GM13977 (cell line): ENCODE measurements at places on chromosomes 2 and 18.

DNA sequence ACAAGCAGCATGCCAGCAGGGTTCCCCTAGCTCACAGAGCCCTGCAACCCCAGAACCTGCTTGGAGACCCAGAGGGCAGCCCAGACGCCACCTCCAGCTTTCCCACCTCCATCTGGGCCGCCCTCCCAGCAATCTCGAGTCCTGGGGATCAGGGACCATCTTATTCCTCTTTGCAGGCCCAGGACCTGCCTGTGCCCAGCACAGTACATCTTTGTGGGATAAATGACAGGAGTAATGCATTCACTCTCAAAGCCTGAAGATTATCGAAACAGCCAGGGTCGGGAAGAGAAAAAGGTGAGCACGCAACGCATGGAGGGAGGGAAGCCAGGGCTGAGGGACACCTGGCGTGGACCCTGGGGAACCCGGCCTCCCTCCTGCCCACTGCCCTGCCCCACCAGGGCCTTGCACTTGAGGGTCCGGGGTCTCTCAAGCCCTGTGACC is 144.1 kb downstream of the NDUFA10 start:
- DNase-seq: no peak

DNA sequence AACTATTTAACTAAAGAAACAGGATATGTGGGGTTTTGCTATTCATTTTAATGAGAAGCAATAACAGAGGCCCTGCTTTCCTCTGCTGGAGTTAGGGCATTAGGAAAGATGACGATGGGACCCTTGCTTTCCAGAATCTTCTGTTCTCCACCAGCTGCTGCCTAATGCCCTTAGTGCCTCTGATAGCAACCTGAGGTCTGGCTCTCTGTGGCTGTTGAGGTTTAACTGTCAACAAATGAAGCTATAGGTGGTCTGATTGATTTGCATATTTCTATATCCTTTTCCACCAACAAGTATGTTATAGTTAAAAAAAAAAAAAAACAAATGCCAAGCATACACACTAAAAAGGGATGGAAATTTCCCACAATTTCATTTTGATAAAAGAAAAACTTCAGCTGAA is 115.1 kb upstream of the NCK2 start:
- no peak for DNase-seq

GRCh38 chr2:102492006-102492405 is 19.0 kb downstream of the SLC9A4 start:
- DNase-seq: no peak

GRCh38 chr2:165120740-165121467 is 82.9 kb downstream of the SCN3A start:
- no peak for DNase-seq

- no peak for DNase-seq
Measured at GRCh38 chr2:219737270-219737691, 109.9 kb downstream of the SLC4A3 start.

GRCh38 chr2:45567288-45567963 is 43.6 kb downstream of the SRBD1 start:
- no peak for DNase-seq

DNA sequence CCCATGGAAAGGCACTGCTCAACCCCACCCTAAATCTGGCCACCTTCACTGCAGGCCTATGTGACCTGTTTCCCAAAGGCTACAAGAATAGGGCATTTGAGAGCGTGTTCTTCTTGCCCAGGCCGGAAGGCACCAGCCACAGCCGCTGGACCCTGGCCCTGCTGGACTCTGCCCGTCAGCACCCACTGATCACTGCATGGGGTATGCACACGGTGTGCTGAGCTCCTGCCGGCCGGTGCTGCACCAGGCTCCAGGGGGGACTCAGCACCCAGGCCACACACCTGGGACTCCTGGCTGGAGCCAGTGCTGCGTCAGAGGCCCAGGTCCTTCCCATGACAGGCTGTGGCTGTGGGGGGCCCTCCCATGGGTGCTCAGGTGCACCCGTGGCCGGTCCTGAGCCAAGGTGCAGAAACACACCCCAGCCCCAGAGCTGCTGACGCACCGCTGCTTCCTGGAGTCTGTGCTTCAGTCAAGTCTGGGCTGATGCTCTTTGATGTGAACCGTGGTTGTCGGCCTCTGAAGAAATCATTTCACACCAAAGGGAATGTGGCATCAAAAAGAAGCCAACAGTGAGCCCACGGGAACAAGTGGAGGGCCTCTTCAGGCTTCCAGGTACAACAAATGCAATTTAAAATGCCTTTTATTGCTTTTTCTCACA is 6.5 kb downstream of the KCNG2 start:
- no peak for DNase-seq

- DNase-seq: no peak
Measured at GRCh38 chr2:187774551-187775071, 220.4 kb upstream of the TFPI start.

DNA sequence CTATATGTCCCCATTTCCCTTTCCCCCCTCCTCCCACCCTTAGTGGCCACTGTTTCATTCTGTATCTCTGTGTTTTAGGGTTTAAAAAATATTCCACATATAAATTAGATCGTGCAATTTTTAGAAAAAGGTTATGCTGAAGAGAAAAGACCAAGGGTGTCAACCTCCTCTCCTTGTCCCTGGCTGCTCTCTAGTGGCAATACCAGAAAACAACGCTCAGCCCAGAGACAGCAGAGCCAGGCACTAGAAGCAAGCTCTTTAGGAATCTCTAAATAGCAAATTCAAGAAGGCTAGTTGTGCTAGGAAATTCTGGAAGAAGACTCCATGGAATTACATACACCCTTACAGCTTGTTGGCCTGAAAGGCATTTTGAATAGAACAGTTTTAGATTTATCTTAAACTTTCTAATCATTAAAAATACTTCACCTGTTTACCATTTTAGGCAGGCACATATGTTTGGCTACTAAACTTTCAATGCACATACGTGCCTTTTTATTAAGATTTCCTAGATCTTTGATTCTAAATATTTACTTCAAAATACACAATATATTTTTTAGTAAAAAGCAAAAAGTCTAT is 35.1 kb upstream of the RASGRP3 start:
- peak; percentile 62 for DNase-seq

- DNase-seq: no peak
Measured at GRCh38 chr18:28124131-28125029, 52.5 kb downstream of the CDH2 start.

DNA sequence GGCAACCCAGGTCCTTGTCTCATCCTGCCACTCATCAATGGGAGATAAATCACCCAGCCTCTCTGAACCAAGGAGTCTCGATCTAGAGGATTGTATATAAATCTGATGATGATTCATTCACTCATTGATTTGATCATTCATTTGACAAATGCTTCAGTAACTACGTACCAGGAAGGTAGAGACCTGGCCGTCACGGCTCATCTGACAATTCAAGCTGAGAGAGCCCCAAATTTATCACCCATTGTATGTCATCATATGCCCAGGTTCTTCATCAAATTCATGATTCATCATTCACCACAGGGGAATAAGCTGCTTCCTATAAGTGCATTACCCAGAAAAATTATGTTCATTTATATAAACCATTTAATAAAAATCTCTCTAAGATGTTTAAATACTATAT is 116.9 kb downstream of the FAM161A start:
- DNase-seq: no peak

GRCh38 chr2:4992226-4992625 is 700.0 kb upstream of the SOX11 start:
- DNase-seq: no peak

- DNase-seq: peak; percentile 61
Measured at GRCh38 chr2:229852565-229852964, 69.2 kb downstream of the TRIP12 start.

GRCh38 chr2:165691615-165692014 is 102.4 kb downstream of the GALNT3 start:
- no peak for DNase-seq

GRCh38 chr2:64307421-64307820 is 146.5 kb upstream of the LGALSL start:
- no peak for DNase-seq

DNA sequence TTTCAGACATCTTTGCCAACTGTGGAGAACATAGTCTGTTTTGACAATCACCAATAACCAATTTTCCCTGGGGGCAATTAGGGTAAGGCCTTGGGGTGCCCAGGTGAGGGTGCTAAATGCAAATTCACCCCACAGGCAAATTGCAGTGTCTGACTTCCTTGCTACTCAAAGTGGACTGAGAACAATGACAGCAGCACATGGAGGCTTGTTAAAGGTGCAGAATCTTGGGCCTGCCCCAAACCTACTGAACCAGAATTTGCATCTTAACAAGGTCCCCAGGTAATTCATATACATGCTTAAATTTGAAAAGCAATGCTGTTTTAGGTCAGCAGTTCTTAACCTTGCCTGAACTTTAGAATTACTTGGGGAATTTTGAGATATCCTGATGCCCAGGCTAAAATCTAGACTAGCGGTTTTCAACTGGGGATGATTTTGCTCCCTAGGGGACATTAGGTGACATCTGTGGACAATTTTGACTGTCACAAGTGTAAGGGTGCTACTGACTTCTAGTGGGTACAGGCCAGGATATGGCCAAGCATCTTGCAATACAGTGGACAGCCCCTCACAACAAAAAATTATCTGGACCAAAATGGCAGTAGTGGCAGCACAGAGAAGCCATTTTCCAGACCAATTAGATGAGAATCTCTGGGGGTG is 80.2 kb upstream of the GCFC2 start:
- no peak for DNase-seq

GRCh38 chr18:57249179-57249578 is 102.3 kb downstream of the BOD1L2 start:
- no peak for DNase-seq

GRCh38 chr2:213848631-213849030 is 562.2 kb upstream of the VWC2L start:
- DNase-seq: no peak

GRCh38 chr18:75962036-75962572 is 532.9 kb downstream of the ZNF516 start:
- no peak for DNase-seq

DNA sequence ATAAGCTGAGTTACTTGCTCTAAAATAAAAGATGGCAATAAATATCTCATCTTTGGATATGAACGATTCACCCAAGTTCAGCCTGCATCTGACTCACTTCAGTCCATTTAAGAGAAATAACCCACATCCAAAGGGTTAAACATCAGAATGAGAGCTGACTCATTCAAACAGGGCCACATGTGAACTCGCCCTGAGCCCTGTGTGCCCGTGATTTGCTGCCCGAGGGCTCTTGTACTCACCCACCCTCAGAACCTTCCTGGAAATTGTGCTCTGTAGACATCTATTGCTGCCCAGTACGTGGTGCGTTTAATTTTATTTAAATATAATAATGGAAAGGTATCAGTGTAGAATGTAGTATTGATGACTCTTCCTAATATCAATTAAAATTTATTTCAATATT is 66.9 kb upstream of the RBM44 start:
- DNase-seq: no peak

DNA sequence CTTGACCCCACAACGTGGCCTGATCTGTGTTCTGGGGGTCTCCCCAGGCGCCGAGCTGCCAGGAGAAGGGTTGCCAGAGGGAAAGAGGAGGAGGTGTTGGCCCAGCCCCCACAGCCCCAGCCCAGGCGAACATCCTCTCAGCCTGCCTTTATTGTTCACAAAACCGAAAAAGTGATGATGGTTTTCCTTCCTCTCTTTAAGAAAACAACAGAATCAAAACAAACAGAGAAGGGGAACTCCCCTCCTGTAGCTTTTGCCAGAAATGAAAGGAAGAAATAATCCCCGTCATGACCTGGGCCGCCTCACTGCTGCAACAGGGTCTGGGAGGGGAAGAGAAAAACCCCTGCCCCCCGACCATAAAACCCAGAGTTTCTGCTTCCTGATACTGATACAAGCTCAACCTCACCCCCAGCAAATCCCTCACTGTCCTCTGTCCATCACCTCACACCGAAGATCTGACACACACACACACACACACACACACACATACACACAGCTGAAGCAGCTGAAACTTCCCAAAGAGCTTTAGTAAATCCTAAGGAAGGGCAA is 52.0 kb downstream of the ZFP36L2 start:
- peak; percentile 86 for DNase-seq

DNA sequence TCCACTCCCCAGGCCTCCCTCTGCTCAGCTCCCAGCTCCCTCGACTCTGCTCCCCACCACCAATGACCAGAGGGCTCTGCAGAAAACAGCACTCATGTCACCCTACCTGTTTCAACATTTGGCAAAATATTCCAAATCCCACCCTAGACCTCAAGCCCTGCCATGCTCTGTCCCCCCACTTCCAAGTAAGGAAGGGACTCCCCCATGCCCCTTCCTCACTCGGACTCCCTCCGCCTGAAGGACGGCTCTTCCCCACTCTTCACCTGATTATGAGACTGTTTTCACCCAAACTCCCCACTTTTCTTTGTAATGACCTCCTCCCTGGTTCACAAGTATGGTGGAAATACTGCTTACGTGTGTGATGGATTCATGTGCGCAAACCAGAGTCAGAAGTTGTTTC is 208.4 kb downstream of the MGAT5 start:
- DNase-seq: no peak

DNA sequence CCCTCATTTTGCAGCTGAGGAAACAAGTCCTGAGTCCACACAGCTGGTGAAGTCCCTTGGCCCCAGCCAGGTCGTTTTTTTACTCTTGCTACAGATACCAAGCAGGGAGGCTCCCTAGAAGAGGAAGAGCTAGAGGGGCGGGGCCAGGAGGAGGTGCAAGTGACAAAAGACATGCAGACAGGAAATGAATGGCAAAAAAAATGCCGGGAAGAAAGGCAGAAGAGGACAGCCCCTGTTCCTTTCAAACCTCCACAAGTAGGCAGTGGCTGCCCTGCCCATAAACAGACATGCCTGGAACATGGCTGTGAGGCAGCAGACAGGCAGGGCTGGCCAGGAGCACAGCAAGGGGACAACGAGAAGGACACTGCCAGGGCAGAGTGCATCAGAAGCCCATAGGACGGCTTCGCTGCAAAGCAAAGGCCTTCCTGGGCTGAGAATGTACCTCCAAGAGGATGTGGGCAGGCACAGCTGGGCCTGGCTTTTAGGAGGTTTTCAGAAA is 108.7 kb downstream of the ZBTB7C start:
- no peak for DNase-seq

- no peak for DNase-seq
Measured at GRCh38 chr2:96940001-96940615, 46.3 kb downstream of the FAM178B start.

DNA sequence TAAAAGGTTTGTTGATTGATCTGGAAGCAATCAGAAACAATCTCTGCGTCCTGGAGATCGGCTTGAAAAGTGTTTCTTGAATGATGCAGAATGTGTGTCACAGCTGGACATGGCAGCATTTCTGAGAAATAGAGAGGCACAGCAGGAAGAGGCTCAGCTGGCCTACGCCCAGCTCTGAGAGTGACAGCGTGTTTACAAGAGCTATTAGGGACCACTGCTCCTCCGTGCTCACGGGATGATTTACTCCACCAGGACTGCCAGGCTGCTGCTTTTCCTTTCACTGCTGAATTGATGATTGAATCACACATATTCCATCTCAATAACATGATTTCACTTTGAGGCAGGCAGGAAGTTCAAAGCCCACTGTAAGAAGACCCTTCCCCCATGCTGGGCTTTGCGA is 62.8 kb downstream of the GALNT14 start:
- DNase-seq: no peak
